Right ventricle myocardium superior (tissue), 1 donor: ENCODE measurements at places on chromosomes 7 and 10.

DNA sequence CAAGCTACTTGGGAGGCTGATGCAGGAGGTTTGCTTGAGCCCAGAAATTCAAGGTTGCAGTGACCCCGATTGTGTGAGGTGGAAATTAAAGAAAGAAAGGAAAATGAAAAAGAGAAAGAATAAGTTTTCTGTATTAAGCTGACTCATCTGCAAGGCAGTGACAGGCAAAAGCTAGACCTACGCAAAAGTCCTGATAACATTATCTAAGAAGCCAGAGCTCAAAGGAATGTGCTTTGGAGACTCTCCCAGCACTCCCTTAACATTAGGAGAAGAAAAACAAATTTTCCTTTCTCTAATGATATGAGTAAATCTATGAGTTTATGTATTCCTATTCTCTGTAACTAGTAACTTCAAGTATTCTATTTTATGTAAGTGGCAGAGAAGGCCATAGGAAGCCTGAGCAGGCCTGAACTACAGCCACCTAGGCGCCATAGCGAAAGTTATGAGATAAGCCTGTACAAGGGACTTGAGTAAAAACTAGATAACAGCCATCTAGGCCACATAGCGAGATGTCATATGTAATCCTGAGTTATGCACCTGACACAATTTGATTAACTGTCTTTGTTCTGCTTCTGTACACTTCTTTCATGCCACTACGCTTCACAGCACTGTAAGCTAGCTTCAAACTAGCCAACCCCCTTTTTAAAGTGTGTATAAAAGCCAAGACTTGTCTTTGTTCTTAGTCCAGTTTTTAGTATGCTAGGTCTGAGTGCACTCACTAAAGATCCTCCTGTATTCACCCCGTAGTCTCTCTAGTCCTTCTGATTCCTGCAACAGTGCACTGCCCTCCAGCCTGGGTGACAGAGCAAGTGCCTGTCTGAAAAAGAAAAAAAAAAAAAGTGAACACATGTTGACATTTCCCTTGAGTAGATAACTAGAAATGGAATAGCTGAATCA lies 9.4 kb upstream of the ZWINT start:
- DNase-seq = no peak

GRCh38 chr10:21494191-21495001 lies 31.1 kb downstream of the SKIDA1 start:
- DNase-seq = peak; percentile 57

GRCh38 chr7:28135760-28136159 lies 44.8 kb downstream of the JAZF1 start:
- no peak for DNase-seq

GRCh38 chr7:88218429-88218745 lies 1.5 kb downstream of the SRI start:
- no peak for DNase-seq

DNA sequence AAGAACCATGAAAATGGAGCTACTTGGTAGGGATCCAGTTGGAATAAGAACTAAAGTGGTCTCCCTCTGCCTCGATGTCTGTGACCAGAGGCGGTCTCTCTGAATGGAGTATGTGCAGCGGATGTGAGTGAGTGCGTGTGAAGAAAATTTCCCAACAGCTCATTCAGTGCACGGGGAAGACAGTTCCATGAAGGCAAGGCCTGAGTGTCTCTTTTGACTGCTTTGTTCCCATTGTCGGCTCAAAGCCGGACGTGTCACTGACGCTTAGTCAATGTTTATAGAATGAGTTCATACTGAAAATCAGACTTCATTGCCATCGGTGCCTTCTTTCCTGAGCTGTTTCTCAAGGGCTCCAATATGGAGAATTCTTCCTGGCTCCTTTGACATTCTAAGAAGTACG lies 55.3 kb upstream of the GRB10 start:
- no peak for DNase-seq
